ENCODE measurements at places on chromosomes 3 and 15. TPM values are rescaled to one million over a fixed set of nuclear protein-coding genes. Genes with fewer than 3 reads are reported as not detected.

DNA sequence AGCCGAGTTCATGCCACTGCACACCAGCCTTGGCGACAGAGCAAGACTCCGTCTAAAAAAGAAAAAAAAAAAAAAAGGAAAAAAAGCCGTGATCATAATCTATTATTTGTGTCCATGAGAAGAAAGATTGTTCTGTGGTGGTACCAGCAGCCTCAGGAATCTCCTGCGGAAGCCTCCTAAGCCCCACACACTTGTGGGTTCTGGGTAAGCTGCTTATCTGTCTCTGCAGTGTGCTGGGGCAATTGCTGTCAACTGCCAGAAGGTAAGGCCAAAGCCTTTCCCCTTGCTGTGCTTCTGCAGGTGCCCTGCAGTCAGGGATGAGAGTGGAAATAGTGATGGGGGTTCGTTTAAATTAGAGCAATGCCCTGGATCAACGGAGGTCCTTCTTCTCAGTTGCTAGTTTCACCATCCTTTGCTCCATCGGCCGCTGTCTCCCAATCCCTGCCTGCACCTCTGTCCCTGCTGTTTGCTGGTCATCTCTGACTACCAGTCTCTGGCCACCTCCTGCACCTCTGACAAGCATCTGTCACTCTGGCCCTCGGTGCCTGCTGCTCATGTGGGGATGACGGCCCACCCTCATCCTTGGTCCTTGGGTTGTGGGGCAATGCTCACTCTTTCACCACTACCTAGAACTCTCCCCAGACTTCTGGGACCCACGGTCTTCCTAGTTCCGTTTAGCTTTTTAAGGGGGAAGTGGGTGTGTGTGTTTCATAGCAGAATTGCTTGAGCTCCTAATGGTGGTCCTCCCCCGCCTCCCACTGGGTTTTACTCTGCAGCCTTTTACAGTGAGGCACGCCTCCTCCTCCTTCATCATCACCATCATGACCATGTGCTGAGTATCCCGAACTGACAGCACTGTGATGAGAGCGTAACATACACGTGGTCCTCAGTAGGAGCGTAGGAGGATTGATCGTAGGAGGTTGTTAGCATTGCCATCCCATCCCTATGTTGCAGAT, 25.5 kb downstream of the CHRD start:
- no peaks in the 10 kb centered on the region for H3K4me1 ChIP-seq
- H3K36me3 ChIP-seq, result no peaks in the 10 kb centered on the region
- DNase-seq, result no peak
- no peak overlapping the region for H3K27ac ChIP-seq
- no peak overlapping the region for H3K4me3 ChIP-seq

DNA sequence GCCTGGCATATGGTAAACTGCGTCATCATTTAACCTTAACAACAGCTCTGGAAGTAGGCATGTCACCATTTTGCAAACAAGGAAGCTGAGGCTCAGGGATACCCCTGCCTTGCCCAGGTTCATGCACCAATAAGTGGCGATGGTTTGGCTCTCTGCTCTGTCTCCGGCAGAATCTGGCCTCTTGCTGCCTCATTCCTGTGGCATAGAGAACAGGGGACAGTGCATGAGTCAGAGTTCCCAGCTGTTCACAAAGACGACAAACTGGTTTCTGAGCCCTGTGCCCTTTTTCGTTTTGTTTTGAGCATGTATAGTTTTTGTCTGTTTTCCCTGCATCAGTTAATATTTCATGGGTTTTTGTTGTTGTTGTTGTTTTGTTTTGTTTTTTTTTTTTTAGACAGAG, 236.8 kb downstream of the OPA1 start:
- DNase-seq, result no peak
- H3K4me1 ChIP-seq, result no peaks in the 10 kb centered on the region
- H3K27me3 ChIP-seq, result peaks cover 15% of the 10 kb centered on the region
- no peak overlapping the region for H3K27ac ChIP-seq
- H3K4me3 ChIP-seq, result no peak overlapping the region
- H3K36me3 ChIP-seq, result no peaks in the 10 kb centered on the region

- no peak overlapping the region for H3K4me3 ChIP-seq
- DNase-seq, result no peak
- H3K36me3 ChIP-seq, result no peaks in the 10 kb centered on the region
- peaks cover 13% of the 10 kb centered on the region for H3K27me3 ChIP-seq
- H3K4me1 ChIP-seq, result no peaks in the 10 kb centered on the region
- no peak overlapping the region for H3K27ac ChIP-seq
Measured at GRCh38 chr3:160210341-160210740, 14.9 kb upstream of the C3orf80 start.

DNA sequence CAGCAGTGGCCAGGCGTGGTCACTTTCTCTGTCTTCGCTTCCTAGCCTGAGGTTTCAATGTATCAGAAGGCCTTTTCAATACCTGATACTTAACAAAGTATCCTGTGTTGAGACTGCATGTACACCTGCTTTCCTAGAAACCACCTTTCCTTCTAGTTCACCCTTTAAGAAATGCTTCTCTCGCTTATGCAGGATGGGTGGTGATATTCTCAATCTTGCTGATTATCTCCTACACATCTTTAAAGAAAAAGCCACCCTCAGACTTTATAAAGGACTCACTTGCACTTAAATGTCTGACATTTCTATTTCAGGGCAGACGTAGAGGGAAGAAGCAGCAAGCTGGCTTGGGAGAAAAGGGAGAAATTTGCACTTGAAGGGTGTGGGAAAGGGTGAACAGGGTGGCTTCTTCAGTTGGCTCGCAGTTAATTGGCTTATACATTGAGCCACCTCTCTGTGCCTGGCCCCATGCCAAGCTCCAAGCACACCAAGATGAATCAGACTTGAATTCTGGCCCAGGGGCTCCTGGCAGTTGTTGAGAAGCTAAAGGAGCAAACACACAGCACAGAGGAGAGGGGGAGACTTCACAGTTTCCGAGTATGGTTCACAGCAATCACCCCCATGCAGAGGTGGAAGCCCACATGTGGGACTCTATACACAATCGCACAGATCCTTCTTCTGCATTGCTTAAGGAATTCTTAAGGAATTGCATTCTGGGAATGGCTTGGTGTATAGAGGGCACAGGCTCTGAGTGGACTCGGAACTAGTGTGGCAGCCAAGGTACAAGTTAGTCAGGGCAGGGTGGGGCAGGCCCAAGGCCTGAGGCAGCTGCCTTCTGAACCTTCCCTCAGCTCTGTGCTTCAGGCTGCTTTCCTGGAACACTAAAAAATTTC, 1.3 kb downstream of the ARL6IP5 start:
- H3K4me3 ChIP-seq, result peak overlapping the region; percentile 99
- H3K27ac ChIP-seq, result peak overlapping the region; percentile 97
- H3K36me3 ChIP-seq, result peaks cover 28% of the 10 kb centered on the region
- peaks cover 59% of the 10 kb centered on the region for H3K4me1 ChIP-seq

DNA sequence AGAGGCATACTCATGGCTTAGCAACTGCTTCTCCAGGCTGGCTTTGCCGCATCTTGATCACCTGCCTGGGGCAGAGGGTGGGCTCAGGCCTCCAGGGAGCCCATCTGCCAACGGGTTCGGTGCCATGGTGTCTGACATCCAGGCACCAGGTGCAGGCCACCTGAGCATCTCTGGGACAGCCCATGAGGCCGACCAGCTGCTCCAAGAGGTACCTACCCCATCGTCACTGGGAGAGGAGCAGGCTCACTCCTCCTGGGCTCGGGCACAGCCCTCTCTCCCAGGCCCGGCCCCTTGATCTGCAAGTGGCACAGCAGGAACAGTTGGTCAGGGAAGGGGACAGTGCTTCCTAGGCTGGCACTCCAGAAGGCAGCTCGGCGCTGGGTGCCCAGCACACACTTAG, 21.9 kb downstream of the TPRA1 start:
- H3K27ac ChIP-seq, result no peak overlapping the region
- DNase-seq, result no peak
- H3K4me3 ChIP-seq, result no peak overlapping the region
- H3K4me1 ChIP-seq, result no peaks in the 10 kb centered on the region
- peaks cover 1% of the 10 kb centered on the region for H3K27me3 ChIP-seq

GRCh38 chr3:65777050-65777449, 261.7 kb downstream of the MAGI1 start:
- no peak overlapping the region for H3K27ac ChIP-seq
- no peak for DNase-seq
- H3K4me1 ChIP-seq, result no peaks in the 10 kb centered on the region
- no peaks in the 10 kb centered on the region for H3K27me3 ChIP-seq
- H3K4me3 ChIP-seq, result no peak overlapping the region

- no peaks in the 10 kb centered on the region for H3K4me1 ChIP-seq
- no peak for DNase-seq
- peaks cover 17% of the 10 kb centered on the region for H3K27me3 ChIP-seq
- H3K27ac ChIP-seq, result no peak overlapping the region
- no peak overlapping the region for H3K4me3 ChIP-seq
- H3K36me3 ChIP-seq, result no peaks in the 10 kb centered on the region
Measured at GRCh38 chr15:62976301-62976881, 66.2 kb upstream of the TPM1 start.

DNA sequence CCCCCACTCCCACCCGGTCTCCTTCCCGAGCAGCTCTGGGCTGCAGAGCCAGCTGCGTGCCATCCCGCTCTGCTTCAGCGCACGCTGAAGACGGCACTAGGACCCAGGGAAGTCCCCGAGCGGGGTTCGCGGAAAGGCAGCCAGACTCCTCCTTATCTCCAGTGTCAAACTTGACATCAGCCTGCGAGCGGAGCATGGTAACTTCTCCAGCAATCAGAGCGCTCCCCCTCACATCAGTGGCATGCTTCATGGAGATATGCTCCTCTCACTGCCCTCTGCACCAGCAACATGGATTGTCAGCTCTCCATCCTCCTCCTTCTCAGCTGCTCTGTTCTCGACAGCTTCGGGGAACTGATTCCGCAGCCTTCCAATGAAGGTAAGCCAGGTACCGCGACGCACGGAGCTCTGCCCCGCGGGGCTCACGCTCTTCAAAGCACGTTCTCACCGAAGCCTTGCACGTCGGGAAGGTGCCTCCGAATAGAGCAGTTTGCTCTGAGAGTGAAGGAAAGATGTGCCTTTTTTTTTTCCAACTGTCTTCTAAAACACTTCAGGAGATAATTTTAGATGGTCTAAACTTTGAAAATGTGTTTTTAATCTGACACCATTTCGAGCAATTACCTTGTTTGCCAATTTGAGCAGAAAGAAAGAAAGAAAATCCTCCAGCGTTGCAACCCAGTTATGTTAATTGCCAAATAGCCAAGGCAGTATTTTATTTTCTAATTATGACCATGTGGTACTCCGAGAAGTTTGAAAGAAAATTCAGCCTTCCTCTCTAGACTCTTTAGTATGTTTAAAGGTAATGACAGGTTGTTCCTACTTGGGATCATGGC, at the start of gene EPHA3:
EPHA3 (plus strand) TSS at position 161 of the 830 bp plus-strand sequence; CDS start at position 289, 128 bp downstream.
- peak within 1 kb of the TSS; percentile 70 for H3K4me3 ChIP-seq
- H3K27me3 ChIP-seq, result peaks cover 24% of the 10 kb centered on the region
- H3K4me1 ChIP-seq, result peaks cover 9% of the 10 kb centered on the region
- DNase-seq, result peak; percentile 50

- H3K4me3 ChIP-seq, result no peak overlapping the region
- H3K36me3 ChIP-seq, result peaks cover 7% of the 10 kb centered on the region
- peaks cover 3% of the 10 kb centered on the region for H3K4me1 ChIP-seq
- no peak overlapping the region for H3K27ac ChIP-seq
- H3K27me3 ChIP-seq, result no peaks in the 10 kb centered on the region
- no peak for DNase-seq
Measured at GRCh38 chr3:99928771-99929744, 111.4 kb downstream of the CMSS1 start.

- H3K36me3 ChIP-seq, result no peaks in the 10 kb centered on the region
- no peak for DNase-seq
- no peak overlapping the region for H3K27ac ChIP-seq
- no peak overlapping the region for H3K4me3 ChIP-seq
Measured at GRCh38 chr3:99344216-99344615, 294.2 kb upstream of the COL8A1 start.

- H3K4me3 ChIP-seq, result no peak overlapping the region
- H3K36me3 ChIP-seq, result no peaks in the 10 kb centered on the region
- H3K4me1 ChIP-seq, result no peaks in the 10 kb centered on the region
- no peak overlapping the region for H3K27ac ChIP-seq
Measured at GRCh38 chr3:180828723-180829408, 83.6 kb upstream of the FXR1 start.

DNA sequence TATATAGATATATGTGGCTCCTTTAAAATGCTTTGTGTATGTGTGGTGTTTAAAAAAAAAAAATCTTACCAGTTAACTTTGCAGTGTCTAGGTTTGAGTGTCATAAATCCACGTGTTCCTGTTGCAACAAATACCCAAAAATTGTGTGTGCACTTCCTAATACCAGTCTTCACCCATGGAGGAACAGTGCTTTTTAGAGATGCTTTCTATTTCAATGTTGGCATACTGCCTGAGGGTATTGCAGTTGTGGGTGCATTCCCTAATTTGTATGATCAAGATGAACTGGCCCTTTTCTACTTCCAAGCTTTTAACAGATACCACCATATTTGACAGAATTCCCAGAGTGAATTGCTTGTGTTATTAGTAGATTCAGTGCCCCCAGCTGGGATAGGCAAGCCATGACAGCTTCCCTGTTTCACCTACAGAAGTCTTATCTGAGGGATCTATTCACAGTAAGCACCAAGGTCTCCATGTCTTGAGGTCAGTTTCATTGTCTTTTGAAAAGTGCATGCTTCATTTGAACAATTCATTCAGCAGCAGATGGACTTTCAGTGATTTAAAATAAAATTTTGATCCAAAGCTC, 68.9 kb upstream of the GOLGA6B start:
- H3K4me1 ChIP-seq, result no peaks in the 10 kb centered on the region
- H3K27me3 ChIP-seq, result no peaks in the 10 kb centered on the region
- H3K27ac ChIP-seq, result no peak overlapping the region
- H3K36me3 ChIP-seq, result peaks cover 16% of the 10 kb centered on the region
- no peak overlapping the region for H3K4me3 ChIP-seq
- no peak for DNase-seq

DNA sequence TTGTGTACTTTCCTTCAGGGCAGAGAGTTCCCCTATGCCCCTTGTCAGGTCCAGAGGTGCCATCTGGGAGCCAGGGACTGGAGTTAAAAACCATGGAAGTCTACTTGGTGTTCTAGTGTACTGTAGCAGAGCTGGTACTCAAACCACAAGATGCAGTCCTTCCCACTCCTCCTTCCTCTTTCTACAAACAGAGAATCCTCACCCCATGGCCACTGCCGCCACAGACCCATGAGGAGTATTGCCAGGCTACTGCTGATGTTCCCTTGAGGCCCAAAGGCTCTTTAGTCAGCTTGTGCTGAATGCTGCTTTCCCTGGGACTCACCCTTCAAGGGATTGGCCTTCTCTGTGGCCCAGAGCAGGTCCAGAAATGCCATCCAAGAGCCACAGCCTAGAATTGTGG, 229.2 kb upstream of the ZPLD1 start:
- no peak for DNase-seq
- peaks cover 7% of the 10 kb centered on the region for H3K36me3 ChIP-seq
- H3K4me3 ChIP-seq, result no peak overlapping the region
- H3K4me1 ChIP-seq, result no peaks in the 10 kb centered on the region
- peaks cover 4% of the 10 kb centered on the region for H3K27me3 ChIP-seq

The ABI3BP gene
- not detected for total RNA-seq

The LSAMP gene
- total RNA-seq, result not detected

The KLHL40 gene
- not detected for total RNA-seq

The MKRN2OS gene
- total RNA-seq, result not detected

The IQCF5 gene
- total RNA-seq, result not detected

The CADPS gene
- total RNA-seq, result not detected

The SH3GL3 gene
- not detected for total RNA-seq

The VIPR1 gene
- 26.9 TPM for total RNA-seq

The RTP1 gene
- not detected for total RNA-seq

The MGLL gene
- 3.6 TPM for total RNA-seq
